ENCODE measurements at places on chromosomes 5 and 9. TPM values are rescaled to one million over a fixed set of nuclear protein-coding genes. Genes with fewer than 3 reads are reported as not detected.

DNA sequence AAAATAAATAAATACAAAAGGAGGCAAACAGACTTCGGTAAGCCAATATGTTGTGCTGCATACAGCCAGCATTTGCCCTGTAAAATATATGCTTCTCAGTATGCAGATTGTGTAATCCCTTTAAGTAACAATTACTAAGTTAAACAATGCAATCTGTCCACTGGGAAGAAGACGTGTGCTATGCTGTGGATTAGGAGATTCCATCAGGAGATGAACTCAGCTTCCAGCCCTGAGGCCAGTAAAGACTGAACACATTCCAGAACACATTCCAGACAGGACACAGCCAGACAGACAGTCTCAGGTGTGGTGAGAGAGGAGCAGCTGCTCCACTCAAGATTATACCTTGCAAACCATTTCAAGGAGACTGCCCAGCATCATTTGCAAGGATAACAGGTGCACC lies 97.8 kb downstream of the MPDZ start:
- no peak overlapping the region for H3K4me3 ChIP-seq
- H3K27ac ChIP-seq = no peak overlapping the region
- H3K4me1 ChIP-seq = no peaks in the 10 kb centered on the region
- H3K27me3 ChIP-seq = no peaks in the 10 kb centered on the region

DNA sequence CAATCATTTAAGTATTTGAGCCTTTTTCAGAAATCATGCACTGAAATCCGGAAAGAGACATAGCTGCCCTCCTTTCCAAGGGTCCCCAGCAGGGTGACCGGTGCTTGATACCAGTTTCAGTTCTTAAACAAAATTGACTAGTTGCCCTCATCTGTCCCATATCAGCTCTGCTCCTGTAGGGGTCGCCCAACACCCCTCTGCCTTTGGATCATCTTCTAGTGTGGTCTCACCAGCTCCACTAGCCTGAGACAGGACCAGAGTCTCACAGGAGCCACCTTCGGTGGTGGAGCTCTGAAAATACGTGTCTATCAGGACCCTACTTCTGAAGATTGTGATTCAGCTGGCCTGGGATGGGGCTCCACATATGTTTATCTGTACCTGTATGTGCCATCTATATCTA lies 428.2 kb downstream of the ENC1 start:
- peak; percentile 6 for DNase-seq
- peaks cover 10% of the 10 kb centered on the region for H3K27me3 ChIP-seq
- no peak overlapping the region for H3K27ac ChIP-seq
- H3K4me1 ChIP-seq = no peaks in the 10 kb centered on the region

DNA sequence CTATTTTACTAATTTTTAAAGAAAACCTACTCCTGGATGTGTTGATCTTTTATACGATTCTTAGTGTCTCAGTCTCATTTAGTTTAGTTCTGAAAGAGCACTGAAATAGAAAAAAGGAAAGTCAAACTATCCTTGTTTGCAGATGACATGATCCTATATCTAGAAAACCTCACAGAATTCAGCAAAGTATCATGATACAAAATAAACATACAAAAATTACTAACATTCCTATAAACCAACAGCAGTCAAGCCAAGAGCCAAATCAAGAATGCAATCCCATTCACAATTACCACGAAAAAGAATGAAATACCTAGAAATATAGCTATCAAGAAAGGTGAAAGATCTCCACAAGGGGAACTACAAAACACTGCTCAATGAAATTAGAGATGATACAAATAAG lies 225.8 kb upstream of the CDH18 start:
- no peaks in the 10 kb centered on the region for H3K4me1 ChIP-seq
- no peaks in the 10 kb centered on the region for H3K36me3 ChIP-seq
- H3K27me3 ChIP-seq = no peaks in the 10 kb centered on the region
- no peak for DNase-seq

GRCh38 chr5:98734646-98735045 lies 38.8 kb upstream of the RGMB start:
- no peaks in the 10 kb centered on the region for H3K4me1 ChIP-seq
- no peaks in the 10 kb centered on the region for H3K36me3 ChIP-seq
- H3K27ac ChIP-seq = no peak overlapping the region
- DNase-seq = no peak

DNA sequence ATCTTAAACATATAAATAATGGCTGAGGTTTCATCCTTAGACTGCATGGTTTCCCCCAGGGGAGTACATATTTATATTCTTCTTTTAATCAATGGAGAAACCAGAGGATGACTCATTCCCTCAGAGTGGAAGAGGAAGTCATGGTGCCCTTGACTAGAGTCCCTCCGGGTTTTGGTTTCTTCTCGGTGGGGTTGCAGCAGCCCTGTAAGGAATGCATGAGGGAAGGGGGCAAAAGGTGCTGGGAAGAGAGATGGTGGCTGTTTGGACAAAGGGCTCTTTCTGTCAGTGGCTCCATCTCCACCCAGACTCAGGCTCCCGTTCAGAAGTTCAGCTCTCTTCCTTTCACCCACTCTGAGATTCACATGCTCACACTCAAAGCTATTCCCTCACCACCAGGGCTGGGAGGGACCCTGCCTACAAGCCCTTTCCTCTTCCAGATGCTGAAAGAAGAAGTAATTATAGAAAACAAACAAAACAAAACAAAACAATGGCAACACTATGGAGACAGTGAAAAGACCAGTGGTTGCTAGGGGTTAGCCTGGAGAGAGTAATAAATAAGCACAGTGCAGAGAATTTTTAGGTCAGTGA lies 129.8 kb upstream of the IL12B start:
- H3K4me3 ChIP-seq = no peak overlapping the region
- no peaks in the 10 kb centered on the region for H3K36me3 ChIP-seq
- no peak overlapping the region for H3K27ac ChIP-seq
- no peaks in the 10 kb centered on the region for H3K4me1 ChIP-seq
- H3K27me3 ChIP-seq = peaks cover 3% of the 10 kb centered on the region
- DNase-seq = no peak

GRCh38 chr9:86073839-86074238 lies 25.5 kb downstream of the GOLM1 start:
- H3K27ac ChIP-seq = peak overlapping the region; percentile 92
- H3K4me1 ChIP-seq = peaks cover 32% of the 10 kb centered on the region
- DNase-seq = peak; percentile 4
- no peak overlapping the region for H3K4me3 ChIP-seq
- H3K27me3 ChIP-seq = no peaks in the 10 kb centered on the region

DNA sequence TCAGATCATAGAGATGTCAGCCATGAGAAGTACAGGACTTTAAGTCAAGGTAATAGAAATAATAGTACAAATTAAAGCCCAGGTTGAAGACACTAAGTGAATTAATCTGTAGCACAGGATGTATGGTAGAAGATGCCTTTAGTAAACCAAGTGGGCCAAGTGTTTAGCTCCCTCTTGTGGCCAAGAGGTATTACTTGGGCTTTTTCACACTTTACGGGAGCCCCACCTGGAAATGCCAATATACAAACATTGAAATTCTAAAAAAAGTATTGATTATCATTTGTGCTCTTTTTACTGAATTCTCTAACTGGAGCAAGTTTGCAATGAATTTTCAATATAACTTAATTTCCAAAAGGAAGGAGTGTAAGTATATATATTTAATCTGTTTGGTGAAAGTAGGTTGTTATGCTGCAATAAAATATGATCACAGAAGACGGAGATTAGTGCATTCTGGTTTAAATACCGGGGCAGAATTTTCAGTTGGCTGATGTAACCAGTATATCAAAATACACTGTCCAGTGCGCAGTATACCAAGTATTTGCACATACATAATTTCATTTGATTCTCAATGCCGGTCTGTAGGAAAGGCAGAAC lies 84.7 kb downstream of the PARP8 start:
- H3K4me1 ChIP-seq = peaks cover 90% of the 10 kb centered on the region
- no peaks in the 10 kb centered on the region for H3K27me3 ChIP-seq
- peaks cover 4% of the 10 kb centered on the region for H3K36me3 ChIP-seq
- peak; percentile 67 for DNase-seq
- H3K27ac ChIP-seq = peak overlapping the region; percentile 92

- H3K4me1 ChIP-seq = no peaks in the 10 kb centered on the region
- no peak overlapping the region for H3K4me3 ChIP-seq
- no peak for DNase-seq
- peaks cover 16% of the 10 kb centered on the region for H3K27me3 ChIP-seq
Observed at GRCh38 chr5:135092476-135092875, 58.4 kb upstream of the PITX1 start.

DNA sequence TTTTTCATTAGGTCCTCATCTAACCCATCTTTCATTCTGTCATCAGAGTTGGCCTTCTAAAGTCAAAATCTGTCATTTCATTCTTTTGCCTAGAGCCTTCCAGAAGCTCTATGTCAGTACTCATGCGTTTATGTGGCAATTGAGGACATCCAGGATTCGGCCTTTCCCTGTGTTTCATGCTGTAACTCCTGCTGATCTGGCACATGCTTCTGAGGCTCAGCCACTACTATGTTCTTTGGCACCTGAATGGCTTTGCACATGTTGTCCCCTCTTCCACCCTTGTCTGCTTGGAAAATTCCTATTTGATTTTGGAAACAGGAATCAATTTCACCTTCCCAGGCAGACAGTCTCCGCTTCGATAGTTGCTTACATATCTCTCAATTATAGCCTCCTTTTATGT lies 84.9 kb downstream of the GDNF start:
- H3K4me3 ChIP-seq = no peak overlapping the region
- H3K27ac ChIP-seq = no peak overlapping the region
- DNase-seq = no peak
- no peaks in the 10 kb centered on the region for H3K4me1 ChIP-seq

GRCh38 chr9:96258967-96259366 lies 43.0 kb downstream of the HSD17B3 start:
- no peak for DNase-seq
- H3K4me3 ChIP-seq = no peak overlapping the region
- no peaks in the 10 kb centered on the region for H3K4me1 ChIP-seq
- no peaks in the 10 kb centered on the region for H3K36me3 ChIP-seq

The SLC6A7 gene
- not detected for polyA plus RNA-seq

All from immature natural killer cell (primary cell).